Stimulated activated CD4-positive, alpha-beta T cell treated with anti-CD3 and anti-CD28 coated beads, Interleukin-1b, Interleukin-23, amount 100 ng/mL, for 48 hours (primary cell): ENCODE measurements at places on chromosomes 11 and 22.

- DNase-seq: no peak
Observed at GRCh38 chr11:107453594-107454286, 3.9 kb downstream of the CWF19L2 start.

DNA sequence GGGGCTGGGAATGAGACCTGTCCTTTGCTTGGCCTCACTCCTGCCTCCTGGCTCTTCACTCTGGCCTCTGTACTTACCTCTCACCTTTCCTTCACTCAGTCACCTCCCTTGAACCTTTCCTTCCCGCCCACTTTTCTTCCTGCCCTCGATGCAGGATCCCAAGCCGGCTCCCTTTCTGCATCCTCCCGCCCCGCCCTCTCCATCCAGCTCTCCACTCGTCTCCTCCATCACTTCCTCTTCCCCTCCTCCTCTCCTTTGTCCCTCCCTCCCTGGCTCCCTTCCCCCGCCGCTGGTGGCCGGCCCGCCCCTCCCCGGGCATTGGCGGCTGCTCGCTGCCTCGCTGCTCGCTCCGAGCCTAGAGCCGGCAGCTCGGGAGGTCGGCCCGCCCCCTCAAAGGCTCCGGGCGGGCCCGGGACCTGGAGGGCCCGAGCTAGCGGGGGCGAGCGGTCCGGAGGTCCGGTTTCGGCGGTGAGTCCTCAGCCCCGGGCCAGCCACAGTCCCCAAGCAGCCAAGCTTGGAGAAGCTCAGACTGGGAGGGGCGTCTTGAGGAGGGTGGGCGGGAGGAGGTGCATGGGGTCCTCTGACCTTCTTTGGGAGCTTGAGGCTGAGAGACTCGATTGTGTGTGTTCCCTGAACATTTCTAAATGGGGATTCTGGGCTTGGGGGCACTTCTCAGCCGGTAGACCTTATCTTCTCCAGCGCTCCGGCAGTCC, 13.8 kb downstream of the PHLDB1 start:
- peak; percentile 26 for DNase-seq

DNA sequence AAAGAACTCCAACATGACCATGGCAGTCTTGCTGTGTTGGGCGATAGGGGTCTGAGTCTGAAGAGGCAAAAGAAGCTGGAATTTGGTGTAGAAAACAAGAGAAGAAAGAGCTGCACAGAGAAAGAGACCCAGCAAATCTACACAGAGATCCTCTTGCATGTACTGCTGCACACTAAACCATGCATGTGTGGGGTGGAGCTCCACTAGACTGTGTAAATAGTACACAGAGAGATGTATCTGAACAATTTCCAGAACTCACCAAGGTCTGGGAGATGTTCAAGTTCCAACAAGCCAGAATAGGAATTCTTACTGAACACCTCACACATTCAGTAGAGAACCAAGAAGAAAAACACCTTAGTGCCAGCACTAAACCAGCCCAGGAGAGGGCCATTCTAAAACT, 42.3 kb downstream of the CSF2RB start:
- no peak for DNase-seq

GRCh38 chr11:69874984-69875624, 55.9 kb upstream of the FGF3 start:
- no peak for DNase-seq

DNA sequence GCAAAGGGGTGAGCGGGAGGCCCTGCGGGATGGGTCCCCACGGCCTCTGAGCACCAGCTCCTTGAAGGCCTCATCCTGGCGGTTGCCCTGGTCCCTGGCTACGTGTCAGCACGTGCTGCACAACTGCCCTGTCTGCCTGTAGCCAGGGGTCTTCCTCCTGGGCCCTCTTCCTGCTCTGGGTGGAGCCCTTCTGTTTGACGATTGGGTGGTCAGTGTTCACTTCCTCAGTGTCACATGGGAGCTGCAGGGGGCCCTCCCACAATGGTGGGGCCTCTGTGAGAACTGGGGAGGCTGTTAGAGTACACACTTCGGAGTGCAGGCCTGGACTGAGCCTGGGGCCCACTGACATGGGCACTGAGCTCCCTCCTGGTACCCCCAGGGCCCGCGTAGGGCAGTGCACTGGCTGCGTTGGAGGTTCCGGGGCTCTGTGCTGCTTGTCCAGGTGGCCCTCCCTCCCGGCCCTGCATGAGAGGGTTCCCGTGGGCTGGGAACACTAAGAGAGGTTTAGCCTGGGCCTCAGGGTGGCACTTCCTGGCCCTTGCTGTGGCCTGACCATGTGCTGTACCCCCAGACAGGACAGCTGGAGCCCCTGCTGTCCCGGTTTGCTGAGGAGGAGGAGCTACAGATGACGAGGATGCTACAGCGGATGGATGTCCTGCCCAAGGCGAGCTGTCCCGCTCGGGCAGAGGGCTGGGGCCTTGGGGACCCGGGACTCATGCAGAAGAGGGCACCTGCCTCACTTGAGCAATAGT, 13.8 kb downstream of the DGCR6L start:
- DNase-seq: no peak

GRCh38 chr11:9001736-9002135, 2.1 kb downstream of the NRIP3 start:
- DNase-seq: peak; percentile 77

DNA sequence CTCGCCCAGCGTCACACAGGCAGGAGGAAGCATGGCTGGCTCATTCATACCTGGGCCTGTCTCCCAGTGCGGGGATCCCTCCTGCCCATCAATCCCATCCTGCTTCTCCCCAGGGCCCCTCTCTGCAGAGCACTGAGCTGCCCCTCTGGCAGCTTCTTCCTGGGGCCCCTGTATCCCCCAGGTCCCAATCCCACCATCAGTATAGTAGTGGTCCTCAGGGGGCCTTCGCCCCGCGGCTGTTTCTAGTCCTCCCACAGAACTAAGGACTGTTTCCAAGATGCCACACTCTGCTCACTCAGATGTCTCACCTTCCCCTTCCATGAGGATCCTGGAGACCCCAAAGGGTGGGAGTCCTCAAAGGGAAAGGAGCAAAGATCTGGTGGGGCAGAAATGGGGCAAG, 97.6 kb downstream of the PDE2A start:
- no peak for DNase-seq

- no peak for DNase-seq
Observed at GRCh38 chr11:122984186-122985011, 2.8 kb upstream of the BSX start.

GRCh38 chr22:40541300-40541699, 95.2 kb downstream of the MRTFA start:
- peak; percentile 22 for DNase-seq

GRCh38 chr11:109000531-109000930, 335.7 kb downstream of the DDX10 start:
- DNase-seq: no peak
